Effector memory CD4-positive, alpha-beta T cell (primary cell): ENCODE measurements at places on chromosomes 7 and 10.

GRCh38 chr10:130363051-130363450 lies 226.9 kb downstream of the GLRX3 start:
- no peaks in the 10 kb centered on the region for H3K36me3 ChIP-seq
- H3K27me3 ChIP-seq: no peaks in the 10 kb centered on the region
- no peaks in the 10 kb centered on the region for H3K4me1 ChIP-seq

GRCh38 chr10:77510695-77511094 lies 126.9 kb downstream of the KCNMA1 start:
- no peak overlapping the region for H3K27ac ChIP-seq
- no peaks in the 10 kb centered on the region for H3K4me1 ChIP-seq
- DNase-seq: no peak
- no peaks in the 10 kb centered on the region for H3K27me3 ChIP-seq
- no peaks in the 10 kb centered on the region for H3K36me3 ChIP-seq

- no peak overlapping the region for H3K27ac ChIP-seq
- H3K4me1 ChIP-seq: no peaks in the 10 kb centered on the region
- no peaks in the 10 kb centered on the region for H3K27me3 ChIP-seq
- DNase-seq: no peak
- no peak overlapping the region for H3K4me3 ChIP-seq
Measured at GRCh38 chr10:131947631-131948347, 33.9 kb downstream of the BNIP3 start.

DNA sequence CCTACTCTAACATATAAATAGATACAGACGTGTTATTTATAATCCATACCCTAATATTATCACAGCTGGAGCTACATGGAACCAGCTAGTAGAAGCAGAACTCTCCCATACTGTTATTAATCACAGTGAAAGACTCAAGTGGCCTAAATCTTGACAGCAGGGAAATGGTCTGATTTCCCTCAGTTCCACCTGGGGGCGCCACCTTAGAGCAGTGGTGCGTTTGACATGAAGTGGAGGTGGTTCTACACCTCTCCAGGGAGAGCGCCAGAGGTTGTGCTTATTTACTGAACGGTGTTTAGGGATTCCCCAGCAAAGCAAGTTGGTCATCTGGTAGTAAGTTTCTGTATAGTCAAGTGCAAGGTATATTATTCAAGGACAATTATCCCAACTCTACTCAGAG lies 17.6 kb downstream of the DNTT start:
- H3K4me1 ChIP-seq: no peaks in the 10 kb centered on the region
- no peak overlapping the region for H3K4me3 ChIP-seq
- DNase-seq: no peak

- peaks cover 5% of the 10 kb centered on the region for H3K4me1 ChIP-seq
- H3K27ac ChIP-seq: no peak overlapping the region
- no peaks in the 10 kb centered on the region for H3K36me3 ChIP-seq
- DNase-seq: no peak
- no peaks in the 10 kb centered on the region for H3K27me3 ChIP-seq
- no peak overlapping the region for H3K4me3 ChIP-seq
Measured at GRCh38 chr7:129851174-129851573, 101.6 kb downstream of the UBE2H start.
